Epithelial cell of prostate (primary cell): ENCODE measurements at places on chromosomes 13 and 19.

- DNase-seq = no peak
Observed at GRCh38 chr13:60139272-60139671, 24.5 kb downstream of the DIAPH3 start.

- DNase-seq = no peak
Observed at GRCh38 chr19:5554828-5555227, 12.9 kb downstream of the TINCR start.

DNA sequence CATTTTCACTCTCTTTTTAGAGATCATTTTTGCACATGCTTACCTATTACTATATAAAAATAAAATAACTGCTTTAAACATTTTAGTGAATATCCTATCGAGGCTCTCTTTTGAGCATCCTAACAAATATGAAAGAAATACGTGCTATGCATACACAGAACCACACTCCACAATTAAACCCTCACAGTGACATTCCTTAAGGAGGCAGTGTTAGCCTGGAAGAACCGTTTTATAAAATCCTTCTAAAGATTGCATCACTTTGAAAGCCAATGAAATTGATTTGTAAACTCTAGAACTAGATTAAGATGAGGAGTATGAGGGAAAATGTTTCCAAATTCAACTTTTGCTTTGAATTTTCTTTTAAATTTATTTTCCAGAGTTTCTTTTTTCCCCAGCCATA lies 11.1 kb upstream of the ENOX1 start:
- no peak for DNase-seq

DNA sequence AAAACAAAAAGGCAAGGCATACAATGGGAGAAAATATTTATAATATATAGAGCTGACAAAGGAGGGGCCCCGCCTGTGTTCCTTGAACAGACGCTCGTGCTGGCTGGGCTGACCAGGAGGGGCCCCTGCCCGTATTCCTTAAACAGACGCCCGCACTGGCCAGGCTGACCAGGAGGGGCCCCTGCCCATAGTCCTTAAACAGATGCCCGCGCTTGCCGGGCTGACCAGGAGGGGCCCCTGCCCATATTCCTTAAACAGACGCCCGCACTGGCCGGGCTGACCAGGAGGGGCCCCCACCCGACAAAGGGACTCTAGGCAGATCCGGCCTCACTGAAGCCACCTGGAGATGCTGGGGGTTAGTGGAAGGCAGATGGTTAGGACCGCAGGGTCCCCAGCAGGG lies 9.3 kb downstream of the ADPRHL1 start:
- no peak for DNase-seq

GRCh38 chr19:6260912-6261650 lies 18.7 kb downstream of the MLLT1 start:
- DNase-seq = no peak

DNA sequence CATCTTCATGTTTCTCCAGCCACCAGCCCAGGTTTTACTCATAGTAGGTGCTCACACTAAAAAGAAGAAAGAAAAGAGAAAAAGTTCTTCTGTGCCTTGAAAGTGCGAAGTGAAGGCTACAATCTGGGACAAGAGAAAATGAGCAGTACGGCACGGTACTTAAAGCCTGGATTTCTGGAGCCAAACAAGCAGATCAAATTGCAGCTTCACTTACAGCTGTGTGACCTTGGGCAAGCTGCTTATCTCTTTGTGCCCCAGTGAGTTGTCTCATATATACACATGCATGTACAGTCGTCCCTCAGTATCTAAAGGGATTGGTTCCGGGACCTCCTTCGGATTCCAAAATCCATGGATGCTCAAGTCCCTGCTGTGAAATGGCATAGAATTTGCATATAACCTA lies 41.8 kb downstream of the GSX1 start:
- no peak for DNase-seq

DNA sequence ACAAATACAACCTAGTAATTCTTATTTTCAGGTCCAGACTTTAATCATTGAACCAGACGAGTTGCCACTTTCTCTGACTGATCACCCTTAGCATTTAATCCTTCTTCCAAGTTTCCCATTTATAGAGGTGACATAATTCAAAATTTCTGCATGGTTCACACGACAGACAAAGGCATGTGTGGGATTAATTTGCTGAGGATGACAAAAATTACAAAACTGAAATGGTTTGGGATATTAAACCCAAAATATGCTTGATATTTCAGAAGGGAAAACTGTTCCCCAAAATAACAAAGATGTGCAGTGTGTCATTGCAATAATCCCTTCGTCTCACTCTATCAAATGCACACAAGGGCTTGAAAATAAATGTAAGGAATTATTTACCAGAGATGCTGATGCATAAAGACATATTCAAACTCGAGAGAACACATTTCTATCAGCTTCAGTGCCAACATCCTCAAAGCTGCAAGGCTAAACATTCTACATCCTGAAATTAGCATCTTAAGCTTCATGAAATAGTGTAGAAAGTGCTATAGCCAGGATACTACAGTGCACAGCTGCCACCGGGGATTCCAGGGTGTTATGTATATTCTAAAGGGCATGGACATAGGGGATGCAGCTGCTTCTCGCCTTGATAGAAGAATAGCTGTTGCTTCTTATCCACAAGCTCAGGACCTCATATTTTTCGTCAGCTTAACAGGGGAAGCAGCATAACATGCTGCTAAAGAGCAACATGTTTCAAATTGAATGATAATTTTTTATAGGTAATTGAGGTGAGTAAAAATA lies 198.7 kb upstream of the SLITRK1 start:
- DNase-seq = no peak

- no peak for DNase-seq
Observed at GRCh38 chr19:45087531-45087930, 5.4 kb upstream of the PPP1R37 start.
